Endothelial cell of coronary artery (primary cell): ENCODE measurements at places on chromosomes 6 and 20. TPM values are rescaled to one million over a fixed set of nuclear protein-coding genes. Genes with fewer than 3 reads are reported as not detected.

Gene GLP1R
- total RNA-seq: not detected in 2 replicates

Gene C20orf141
- total RNA-seq: not detected in 2 replicates

Gene PXDC1
- 69.3 and 87.6 TPM in 2 replicates for total RNA-seq

Gene HNF4A
- total RNA-seq: not detected in 2 replicates

Gene HSPA1L
- total RNA-seq: 0.72 and 0.85 TPM in 2 replicates

Gene TPD52L2
- total RNA-seq: 101 and 131 TPM in 2 replicates

Gene ANKRD6
- 3.6 and 3.9 TPM in 2 replicates for total RNA-seq

Gene NFATC2
- 1.1 and 1.5 TPM in 2 replicates for total RNA-seq

Gene SAMD5
- 0.28 and 1.2 TPM in 2 replicates for total RNA-seq

Gene CLPSL2
- total RNA-seq: not detected in 2 replicates

Gene DLK2
- 0.09 and 0.28 TPM in 2 replicates for total RNA-seq
